ENCODE measurements at places on chromosomes 2 and 18. TPM values are rescaled to one million over a fixed set of nuclear protein-coding genes. Genes with fewer than 3 reads are reported as not detected.

- peak; percentile 62 for DNase-seq
Measured at GRCh38 chr2:66445076-66445924, 10.4 kb downstream of the MEIS1 start.

GRCh38 chr2:96152304-96153161, 7.3 kb upstream of the DUSP2 start:
- DNase-seq, result no peak

GRCh38 chr2:88831792-88832248, 140.3 kb downstream of the RPIA start:
- peak; percentile 49 for DNase-seq

DNA sequence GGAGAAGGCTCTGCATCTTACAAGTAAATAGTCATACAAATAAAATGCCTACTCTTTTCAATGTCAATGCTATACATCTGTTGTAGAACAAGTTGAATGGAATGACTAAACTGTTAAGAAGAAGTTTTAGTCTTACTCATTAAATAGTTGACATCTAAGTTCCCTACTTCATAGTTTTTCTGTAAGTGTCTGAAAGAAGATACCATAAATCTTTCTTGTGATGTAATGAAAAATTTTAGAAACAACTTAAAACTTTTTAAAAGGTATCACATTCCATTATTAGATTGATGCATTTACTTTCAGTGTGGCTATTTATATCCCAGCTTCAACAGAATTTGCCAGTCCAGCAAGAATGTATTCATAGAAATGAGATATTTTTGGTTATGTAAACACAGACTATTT, 185.2 kb upstream of the EPC2 start:
- DNase-seq, result no peak

DNA sequence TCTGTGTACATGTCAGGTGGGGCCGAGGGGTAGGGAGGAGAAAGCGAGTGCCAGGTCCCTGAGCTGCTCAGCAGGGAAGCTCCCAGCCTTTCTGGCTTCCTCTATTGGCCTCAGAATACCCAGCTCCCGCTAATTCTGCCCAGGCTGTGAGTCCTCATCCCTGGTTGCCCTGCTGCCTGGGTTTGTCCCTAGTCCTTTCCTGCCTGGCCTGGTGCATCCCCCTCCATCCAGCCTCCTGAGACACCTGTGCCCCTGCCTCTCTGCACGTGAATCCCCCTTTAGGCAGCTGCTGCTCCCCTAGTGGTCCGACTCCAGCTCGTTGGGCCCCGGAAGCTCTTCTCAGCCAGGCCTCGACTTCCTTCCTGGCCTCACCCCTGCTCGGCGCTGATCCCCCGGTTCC, 54.6 kb downstream of the INHBB start:
- no peak for DNase-seq

- no peak for DNase-seq
Measured at GRCh38 chr2:66682476-66682875, 247.6 kb downstream of the MEIS1 start.

- DNase-seq, result no peak
Measured at GRCh38 chr2:112173646-112174319, 35.6 kb downstream of the FBLN7 start.

DNA sequence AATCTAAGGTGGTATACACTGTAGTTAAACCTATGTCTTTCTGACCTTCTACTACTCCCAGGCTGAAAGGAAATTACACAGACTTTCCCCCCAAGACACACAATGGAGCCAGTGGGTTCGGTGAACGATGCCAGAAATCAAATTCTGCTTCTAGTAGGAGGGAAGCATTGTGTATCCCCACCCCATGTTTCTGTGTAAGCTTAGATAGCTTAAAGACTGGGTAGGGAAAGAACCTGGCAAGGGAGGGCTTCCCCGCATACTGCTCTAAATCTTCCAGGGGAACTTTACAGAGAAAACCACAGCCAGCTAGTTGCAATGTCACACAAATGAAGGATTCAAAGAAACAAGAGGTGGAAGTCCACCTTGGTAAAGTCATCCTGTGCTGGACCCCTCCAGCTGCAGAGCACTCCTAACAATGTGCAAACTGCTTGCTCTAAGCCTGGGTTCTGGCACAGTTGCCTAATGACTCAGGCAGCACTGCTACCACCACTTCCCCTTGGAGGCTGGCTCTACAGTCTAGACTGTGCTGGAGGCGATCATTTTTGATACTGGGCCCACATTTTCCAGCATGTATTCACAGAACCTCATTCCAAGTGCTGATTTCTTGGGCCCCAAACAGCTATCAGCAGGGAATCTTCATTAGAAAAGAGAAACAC, 47.5 kb downstream of the TRIB2 start:
- no peak for DNase-seq

DNA sequence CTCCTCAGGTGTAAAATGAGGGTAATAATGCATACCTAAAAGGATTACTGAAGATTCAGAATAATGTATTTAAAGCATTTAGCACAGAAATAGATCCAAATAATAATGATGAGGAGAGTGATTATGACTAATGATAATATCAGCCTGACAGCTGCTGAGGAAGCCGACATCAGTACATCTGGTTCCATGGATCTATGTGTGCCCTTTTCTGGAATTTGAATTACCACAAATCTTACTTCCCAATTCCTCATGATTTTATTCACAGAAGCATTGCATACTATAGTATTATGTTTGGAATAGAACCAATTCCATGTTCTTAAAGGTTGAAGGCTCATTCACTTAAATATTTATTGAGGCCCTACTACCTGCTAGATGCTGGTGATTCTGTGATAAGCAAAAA, 248.9 kb upstream of the THUMPD2 start:
- no peak for DNase-seq

GRCh38 chr2:201194097-201194496, 11.2 kb downstream of the CASP10 start:
- DNase-seq, result no peak

DNA sequence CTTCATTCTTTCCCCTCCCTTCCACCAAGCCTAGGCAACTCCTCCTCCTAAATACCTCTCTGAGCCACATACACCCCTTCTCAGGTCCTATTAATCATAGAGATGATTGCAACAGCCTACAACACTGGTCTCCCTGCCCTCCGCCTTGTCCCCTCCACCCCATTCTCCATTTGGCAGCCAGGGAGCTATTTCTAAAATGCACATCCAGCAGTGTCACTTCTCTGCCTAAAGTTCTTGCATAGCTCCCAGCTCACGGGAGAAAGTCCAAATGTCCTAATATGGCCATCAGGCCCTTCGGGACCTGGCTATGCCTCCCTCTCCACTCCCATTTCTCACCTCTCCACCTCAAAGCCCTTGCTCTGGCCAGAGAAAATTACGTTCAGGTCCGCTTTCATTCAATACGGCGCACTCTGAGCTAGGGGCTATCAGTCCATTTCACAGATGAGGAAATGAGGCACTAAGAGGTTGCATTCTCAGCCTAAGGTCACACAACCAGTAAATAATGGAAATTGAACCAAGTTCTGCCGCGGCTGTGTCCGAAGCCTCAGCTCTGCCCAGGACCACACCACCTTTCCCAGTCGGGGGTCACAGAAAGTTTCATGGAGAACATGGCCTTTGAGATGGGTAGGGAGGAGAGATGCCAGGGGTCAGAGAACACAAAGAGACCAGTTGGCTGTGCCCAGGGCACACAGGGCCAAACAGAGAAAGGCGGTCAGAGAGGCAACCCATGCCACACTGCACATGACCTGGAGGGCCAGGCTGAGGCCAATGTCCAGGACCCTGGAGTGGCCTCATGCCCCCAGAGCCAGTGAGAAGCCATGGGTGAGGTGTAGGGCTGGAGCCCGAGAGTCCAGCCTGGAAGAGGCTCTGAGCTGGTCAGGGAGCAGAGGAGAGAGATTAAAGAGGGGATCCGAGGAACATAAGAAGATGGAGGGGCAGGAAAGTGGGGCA, 72.8 kb downstream of the TNS1 start:
- peak; percentile 84 for DNase-seq

DNA sequence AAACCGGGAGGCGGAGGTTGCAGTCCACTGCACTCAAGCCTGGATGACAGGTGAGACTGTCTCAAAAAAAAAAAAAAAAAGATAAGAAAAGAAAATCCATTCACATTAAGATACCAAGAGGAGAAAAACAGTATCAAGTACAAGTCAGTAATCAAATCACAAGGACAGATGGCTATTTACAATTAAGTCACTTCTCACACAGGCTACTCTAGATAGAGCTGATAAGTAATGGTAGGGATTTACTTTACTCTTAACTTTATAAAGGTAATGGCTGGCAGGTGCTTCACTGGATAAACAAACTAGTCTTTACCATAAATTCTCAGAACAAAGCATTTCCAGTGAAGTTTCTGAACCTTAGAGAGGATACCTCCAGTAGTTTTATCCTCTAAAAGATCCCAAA, 11.5 kb downstream of the SF3B1 start:
- no peak for DNase-seq

IL18RAP gene
- 0.51 TPM for polyA plus RNA-seq

FER1L5 gene
- polyA plus RNA-seq, result 0.07 TPM

PAIP2B gene
- 2.1 TPM for polyA plus RNA-seq

FSIP2 gene
- polyA plus RNA-seq, result 0.07 TPM

LRRC30 gene
- polyA plus RNA-seq, result not detected

CFC1 gene
- polyA plus RNA-seq, result not detected

Measured in adrenal gland (tissue), 19 donors.